Hindlimb muscle (tissue), 1 donor: ENCODE measurements at places on chromosomes 4 and X.
A peak's percentile ranks its signal among the peaks of the same experiment; 100 is the strongest.

DNA sequence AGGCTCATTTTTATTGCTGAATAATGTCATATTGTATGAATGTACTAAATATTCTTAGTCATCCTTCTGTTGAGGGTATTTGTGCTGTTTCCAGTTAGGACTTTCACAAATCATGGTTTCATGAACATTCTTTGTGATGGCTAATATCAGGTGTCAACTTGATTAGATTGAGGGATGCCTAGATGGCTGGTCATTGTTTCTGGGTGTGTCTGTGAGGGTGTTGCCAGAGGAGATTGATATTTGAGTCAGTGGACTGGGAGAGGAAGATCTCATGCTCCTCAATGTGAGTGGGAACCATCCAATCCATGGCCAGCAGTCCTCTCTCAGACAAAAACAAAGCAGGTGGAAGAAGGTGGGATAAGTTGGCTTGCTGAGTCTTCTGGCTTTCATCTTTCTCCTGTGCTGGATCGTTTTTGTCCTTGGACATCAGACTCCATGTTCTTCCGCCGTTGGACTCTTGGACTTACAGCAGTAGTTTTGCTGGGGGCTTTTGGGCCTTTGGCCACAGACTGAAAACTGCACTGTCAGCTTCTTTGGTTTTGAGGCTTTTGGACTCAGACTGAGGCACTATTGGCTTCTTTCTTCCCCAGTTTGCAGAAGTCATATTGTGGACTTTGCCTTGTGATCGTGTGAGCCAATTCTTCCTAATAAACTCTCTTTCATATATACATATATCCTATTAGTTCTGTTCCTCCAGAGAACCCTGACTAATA, 11.9 kb upstream of the HS3ST1 start:
- DNase-seq: no peak

DNA sequence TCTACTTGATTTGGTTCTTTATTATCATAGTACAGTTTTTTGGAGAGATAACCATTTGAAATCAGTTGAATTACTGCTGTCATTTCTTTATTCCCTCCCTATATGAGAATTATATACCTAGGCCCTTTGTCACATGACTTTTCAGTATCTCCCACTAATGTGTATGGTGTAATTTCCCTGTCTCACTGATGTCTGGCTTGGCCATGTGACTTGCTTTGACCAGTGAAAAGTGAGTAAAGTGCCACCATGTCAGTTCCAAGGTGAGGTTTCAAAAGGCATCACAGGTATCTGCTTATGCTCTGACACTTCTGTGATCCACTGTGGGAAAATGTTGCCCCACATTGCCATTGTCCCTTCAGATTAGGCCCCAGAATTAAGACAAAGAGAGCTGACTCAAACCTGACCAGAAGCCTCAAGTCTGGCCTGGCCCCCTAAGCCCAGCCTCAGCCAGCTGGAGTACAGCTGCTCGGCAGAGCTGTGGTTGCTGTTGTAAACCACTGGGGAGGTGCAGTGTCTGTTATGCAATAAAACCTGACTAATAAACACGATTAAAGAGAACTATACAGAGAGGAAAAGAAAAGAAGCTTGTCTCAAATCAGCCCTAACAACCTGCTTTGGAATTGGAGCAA, 27.5 kb downstream of the SETD7 start:
- DNase-seq: peak; percentile 62

- no peak for DNase-seq
These were observed 38.7 kb downstream of the TSPAN7 start for GRCh38 chrX:38599796-38600755.

- DNase-seq: no peak
These were observed 16.6 kb downstream of the GPKOW start for GRCh38 chrX:49106930-49107329.

DNA sequence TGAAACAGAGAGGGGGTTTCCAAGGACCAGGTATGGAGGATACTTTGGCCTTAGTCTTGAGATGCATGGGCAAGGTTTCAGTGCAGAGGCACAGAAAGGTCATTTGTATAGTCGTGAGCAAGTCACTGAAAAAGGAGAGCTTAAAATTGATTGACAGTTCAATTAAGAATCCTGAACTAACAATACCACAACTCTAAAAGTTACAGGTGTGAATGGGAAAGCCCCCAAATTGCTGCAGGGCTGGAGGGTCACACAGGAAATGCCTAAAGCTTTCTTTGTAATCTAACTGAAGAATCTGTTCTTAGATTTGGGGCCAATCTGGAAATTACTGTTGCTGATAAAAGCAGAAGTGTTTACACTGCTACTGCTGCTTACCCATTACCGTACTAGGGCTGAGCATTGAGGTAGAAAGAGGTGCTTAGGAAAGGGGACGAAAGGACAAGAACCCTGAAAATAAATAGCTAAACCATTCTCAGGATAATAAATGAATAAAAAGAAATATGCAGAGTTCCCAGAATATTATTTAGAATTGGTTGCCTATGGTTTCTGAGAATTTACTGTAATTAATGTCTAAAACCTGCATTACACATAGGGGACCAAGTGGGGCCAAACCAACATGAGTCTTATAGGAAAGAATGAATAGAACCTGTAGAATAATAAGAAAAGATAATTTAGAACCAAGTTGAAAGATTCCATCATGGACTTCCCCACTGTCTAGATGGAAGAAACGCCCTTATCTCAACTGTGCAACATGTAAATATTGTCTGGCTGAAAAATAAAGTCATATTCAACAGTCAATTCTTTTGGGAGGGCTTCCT, 91.9 kb upstream of the PPP1R2C start:
- DNase-seq: no peak

- DNase-seq: no peak
These were observed 49.0 kb downstream of the NIPAL1 start for GRCh38 chr4:48065587-48066052.

- no peak for DNase-seq
These were observed 284.4 kb upstream of the SFRP2 start for GRCh38 chr4:154073107-154073822.
